ENCODE measurements at places on chromosomes 11 and 22.

- no peak for DNase-seq
These were observed 127.7 kb upstream of the SESN3 start for GRCh38 chr11:95358511-95359340.

DNA sequence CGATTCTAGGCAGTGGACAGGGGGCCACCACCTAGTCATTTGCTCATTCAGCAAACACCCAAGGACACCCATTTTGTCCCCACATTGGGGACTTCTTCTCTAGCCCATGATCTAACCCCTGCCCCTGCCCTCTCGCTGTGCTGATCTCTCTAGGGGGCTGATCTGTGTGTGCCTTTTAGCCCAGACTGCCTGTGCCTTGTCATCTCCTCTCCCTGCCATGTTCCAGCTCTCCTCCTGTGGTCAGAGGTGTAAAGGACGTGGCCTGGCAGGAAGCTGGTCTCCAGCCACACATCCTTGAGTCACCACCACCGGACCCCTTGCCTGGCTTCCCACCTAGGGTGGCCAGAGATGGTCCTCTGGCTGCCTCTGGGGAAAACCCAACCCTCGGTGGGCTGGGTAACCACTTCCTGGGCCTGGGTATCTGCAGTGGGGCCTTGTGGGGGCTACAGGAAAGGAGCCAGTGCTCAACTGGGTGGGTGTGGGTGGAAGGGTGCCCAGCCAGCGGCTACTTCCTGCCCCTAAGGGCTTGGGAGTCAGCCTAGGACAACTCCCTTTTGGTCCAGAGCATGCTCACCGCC is 1.3 kb downstream of the CTSW start:
- no peak for DNase-seq

DNA sequence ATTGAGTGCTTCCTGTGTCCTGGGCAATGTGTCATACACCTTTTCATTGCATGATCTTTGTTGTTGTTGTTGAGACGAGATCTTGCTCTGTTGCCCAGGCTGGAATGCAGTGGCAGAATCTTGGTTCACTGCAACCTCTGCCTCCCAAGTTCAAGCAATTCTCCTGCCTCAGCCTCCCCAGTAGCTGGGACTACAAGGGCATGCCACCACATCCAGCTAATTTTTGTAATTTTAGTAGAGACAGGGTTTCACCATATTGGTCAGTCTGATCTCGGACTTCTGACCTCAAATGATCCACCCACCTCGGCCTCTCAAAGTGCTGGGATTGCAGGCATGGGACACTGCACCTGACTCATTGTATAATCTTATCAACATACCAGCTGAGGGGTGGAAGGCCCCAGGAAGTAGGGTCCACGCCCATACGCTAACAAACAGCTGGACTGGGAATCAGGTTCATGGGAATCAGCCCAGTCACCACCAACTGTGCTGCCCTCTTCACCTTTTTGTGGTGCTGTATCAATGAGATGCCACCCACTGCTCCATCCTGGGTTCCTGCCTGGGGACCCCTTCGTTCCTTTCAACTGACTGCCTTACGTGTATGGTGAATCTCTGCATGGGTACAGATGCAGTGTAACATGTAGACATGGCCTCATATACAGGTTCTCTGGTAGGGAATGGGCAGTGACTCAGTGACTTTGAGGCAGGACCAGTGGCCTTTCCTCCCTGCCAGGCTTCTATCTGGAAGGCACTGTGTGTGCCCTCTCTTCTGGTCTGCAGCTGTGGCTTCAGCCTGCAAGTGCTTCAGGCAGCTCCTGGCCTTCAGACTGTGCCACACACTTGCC is 32.5 kb upstream of the YWHAH start:
- DNase-seq: no peak

DNA sequence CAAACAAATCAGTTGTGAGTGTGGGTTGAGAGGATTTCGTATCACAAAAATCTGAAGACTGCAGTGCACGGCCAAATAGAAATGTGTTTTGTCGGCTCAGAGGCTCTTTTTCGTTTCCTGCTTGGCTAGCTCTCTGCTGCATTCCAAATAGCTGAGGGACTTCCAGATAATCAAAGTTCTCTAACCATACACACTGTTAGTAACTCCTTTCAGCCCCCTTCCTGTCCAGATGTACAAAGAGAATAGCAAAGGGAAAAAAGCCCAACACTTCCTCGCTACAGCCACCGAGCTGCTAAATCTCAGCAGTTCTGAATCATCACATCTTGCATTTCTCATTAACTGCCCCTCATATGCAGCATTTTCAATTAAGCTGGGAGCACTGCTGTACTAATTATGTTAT is 203.1 kb downstream of the TENM4 start:
- no peak for DNase-seq

- no peak for DNase-seq
These were observed 8.2 kb downstream of the MS4A15 start for GRCh38 chr11:60764879-60765278.

DNA sequence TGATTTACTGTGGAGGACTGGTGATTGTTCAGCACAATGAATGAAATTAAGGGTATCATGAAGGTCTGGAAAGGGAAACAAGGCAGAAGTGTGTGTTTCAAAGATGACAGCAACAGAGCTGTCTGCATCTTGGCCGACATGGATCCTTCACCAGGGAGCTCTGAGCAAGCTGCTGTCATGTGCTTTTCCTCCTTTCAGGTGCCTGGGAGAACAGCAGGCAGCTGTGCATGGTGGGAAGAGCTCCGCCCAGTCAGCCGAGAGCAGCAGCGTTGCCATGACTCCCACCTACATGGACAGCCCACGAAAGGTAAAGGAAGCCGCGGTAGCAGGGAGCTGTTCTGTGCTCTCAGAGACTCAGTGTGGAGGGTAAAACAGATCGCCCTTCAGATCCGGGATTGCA is 87.1 kb upstream of the YWHAH start:
- no peak for DNase-seq

GRCh38 chr11:62612366-62613290 is at the start of the genes EML3 and ROM1:
Gene EML3, minus strand, starts transcription at chr11:62612775. Its CDS starts 318 bp downstream, at chr11:62612457.
Gene ROM1, plus strand, starts transcription at chr11:62613257. Its CDS starts 25 bp downstream, at chr11:62613282.
- DNase-seq: peak; percentile 96

DNA sequence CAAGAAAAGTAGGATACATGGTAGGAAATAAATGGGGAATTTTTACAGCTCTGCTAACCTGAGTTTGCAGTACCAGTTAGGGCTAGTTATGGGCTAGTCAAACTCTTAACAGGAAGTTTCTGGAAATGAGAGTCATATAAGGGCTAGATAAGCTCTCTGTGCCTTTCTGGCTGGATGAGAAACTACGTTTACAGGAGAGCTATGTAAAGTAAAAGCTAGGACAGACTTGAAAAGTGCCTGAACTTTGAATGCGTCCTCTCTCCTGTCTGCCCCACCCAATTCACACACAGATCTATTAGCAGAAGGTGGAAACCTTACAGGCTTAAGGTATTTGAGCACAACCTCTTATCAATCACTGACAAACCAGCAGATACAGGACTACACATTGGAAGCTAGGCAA is 167.1 kb downstream of the SNX19 start:
- no peak for DNase-seq

DNA sequence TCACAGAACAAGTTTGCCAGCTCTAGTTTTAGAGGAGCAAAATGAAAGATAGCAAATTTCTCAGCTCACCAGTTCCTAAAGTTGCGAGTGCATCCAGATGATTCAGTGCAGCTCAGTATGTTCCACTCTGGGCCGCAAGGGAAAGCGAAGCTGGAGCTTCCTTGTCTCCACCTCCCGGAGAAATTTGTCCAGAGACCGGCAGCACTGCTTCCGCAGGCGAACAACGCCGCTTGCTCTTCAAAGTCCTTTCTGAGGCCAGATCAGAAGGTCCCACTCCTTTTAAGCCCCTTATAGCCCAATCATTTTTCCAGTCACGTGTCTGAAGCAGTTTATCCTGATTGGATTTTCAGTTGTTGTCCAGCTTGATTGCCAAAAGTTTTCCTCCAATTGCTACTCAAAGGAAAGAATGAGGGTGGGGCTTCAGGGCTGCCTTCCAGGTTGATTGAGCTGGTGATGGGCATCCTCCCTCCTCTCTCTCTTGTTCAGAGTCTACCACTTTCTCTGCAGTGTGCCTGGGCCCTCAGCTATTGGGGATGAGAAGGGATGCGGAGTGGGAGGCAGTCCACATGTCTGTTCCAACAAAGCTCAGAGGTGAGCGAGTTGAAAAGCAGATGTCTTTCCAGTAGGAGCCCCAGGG is at the start of gene ZNF280A:
TSS of gene ZNF280A (minus strand) at position 251 of the 637 bp plus-strand sequence. CDS start 4,640 bp downstream, outside the sequence.
- no peak for DNase-seq

DNA sequence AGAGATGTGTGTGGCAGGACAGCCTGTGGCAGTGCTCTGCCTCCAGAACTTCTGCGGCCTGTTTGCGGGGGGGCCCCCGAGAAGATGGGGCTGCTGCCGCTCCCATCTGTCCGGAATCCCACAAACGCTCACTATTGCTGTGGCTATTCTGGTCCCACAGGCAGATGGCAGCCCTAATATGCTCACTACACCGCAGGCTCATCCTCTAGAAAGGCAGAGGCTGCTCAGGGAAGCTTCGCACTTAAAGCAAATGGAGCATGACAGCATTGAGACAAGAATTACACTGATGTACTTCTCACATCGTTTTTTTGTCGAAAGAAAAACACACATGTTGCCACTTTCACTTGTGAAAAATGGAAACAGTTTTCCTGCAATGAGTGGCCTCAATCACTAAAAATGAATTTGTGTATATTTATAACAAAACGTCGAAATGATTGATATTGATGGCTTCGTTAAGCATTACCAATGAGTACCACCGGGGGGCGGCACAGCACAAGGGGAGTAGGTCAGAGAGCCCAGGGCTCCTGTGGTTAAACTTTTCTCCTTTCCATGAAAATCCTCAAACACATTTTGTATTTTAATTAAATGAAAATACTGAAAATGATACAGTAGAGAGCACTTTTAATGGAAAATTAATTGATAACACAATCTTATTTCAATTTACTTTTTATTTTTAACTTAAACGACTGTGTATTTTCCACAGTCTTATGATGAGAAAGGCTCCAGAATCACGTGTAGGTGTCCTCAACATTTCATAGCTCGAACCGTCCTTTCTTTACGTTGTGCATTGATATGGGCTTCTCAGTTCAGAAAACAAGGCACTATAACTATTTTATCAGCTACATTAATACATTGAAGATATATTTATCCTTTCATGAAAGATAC is 69.1 kb downstream of the CTTN start:
- DNase-seq: no peak

- DNase-seq: no peak
These were observed 12.3 kb downstream of the TNRC6B start for GRCh38 chr22:40189997-40190396.

GRCh38 chr11:47489395-47489755 is 40.4 kb upstream of the RAPSN start:
- DNase-seq: no peak

GRCh38 chr11:64241241-64241490 is 271 bp downstream of the FKBP2 start:
- peak; percentile 89 for DNase-seq

GRCh38 chr22:45630436-45630835 is 41.2 kb upstream of the ATXN10 start:
- DNase-seq: no peak

DNA sequence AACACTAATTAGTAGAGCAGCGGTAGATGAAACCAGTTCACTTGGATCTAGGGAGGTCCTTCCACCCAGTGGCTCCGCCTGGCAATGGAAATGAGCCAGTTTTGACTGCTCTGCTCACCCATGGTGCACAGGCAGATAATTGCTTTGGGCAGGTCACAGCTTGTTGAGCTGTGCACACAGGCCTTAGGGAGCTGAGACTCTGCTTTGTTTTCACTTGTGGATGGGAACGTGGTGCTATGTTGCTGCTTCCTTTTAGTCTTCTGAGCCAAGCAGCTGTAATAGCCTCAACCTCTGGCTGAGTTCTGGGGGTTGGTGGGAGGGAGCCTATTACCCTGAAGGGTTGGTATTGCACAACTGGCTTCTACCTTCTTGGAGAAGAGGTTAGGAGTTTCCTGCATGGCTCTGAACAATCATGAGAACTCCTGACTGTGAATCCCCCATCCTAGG is 262.3 kb upstream of the MTNR1B start:
- DNase-seq: no peak

DNA sequence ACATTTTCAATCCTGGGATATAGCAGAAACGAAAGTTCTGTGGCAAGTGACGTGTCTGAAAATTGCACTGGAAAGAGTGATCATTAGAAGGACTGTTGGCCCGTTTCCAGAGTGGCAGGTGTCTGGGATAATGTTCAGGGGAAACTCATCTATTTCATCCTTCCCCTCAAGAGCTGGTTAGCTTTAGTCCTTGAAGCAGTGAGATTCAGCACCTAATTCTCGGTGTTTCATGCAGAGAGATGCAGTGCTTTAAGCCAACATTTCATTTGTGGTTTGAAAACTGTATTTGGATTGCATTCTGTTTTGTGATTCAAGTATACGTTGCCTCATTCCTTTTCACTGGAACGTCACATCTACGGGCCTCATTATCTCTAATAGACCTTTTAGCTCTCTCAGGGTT is 205.0 kb upstream of the RAG2 start:
- DNase-seq: no peak

DNA sequence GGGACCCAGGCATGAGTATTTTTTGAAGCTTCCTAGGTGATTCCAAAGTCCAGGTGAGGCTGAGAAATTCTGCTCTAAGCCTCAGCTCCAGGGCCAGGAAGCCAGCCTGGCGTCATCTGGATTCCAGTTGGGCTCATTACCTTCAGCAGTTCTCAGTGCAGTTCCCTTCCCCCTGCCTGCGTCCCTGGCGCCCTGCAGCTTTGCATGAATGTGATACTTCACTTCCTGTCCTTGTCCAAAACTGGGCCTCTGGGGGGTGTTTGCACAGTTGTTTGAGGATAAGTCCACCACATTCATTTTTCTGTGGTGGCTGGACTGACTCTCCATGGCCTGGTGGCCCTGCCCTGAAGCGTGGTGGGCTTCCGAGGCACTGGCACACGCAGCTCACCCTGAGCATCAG is 98.1 kb downstream of the TENM4 start:
- no peak for DNase-seq

- no peak for DNase-seq
These were observed 9.3 kb upstream of the CEP295 start for GRCh38 chr11:93652161-93652597.

DNA sequence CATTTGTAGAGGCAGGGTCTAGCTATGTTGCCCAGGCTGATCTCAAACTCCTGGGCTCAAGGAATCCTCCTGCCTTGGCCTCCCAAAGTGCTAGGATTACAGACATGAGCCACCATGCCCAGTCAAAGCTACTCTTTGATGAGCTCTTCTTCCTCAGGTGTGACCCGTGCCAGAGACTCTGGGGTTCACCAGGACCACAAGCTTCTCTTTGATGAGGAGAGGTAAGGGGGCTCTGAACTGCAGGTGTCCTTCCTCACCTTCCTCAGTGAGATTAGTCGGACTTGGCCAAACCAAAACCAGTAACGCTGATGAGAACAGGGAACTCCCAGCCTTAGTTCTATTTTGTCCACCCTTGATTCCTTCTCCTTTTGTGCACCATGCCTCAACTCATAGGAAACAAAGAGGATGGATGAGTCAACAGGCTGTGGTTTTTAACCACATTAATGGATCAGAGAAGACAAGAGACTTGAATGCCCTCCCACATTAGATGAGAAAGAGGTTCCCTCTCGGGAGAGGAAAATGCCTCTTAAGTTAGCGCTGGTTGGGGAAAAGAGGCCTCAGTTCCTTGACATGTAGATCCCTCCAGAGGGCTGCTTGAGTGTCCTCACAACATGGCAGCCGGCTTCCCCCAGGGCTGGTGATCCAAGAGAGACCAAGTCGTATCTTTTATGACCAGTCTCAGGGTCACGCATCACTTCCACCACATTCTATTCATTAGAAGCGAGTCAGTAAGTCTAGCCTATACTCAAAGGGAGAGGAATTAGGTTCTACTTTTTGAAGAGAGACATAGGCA is 25.7 kb upstream of the CTR9 start:
- no peak for DNase-seq

- DNase-seq: no peak
These were observed 564.5 kb downstream of the DLG2 start for GRCh38 chr11:85062659-85063058.
